ENCODE measurements at places on chromosomes 6 and 20.

DNA sequence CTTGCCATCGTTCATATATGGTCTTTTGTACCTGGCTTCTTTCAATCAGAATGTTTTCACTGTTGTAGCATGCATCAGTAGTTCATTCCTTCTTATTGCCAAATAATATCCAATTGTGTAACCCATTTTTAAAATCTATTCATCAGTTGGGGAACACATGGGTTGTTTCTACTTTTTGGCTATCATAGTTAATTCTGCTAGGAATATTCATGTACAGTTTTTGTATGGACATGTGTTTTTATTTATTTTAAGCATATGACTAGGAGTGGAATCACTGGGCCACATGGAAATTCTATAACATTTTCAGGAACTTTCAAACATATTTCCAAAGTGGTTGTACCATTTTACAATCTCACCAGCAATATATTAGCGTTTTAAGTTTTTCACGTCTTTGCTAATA lies 187.4 kb upstream of the PRND start:
- no peak for DNase-seq

DNA sequence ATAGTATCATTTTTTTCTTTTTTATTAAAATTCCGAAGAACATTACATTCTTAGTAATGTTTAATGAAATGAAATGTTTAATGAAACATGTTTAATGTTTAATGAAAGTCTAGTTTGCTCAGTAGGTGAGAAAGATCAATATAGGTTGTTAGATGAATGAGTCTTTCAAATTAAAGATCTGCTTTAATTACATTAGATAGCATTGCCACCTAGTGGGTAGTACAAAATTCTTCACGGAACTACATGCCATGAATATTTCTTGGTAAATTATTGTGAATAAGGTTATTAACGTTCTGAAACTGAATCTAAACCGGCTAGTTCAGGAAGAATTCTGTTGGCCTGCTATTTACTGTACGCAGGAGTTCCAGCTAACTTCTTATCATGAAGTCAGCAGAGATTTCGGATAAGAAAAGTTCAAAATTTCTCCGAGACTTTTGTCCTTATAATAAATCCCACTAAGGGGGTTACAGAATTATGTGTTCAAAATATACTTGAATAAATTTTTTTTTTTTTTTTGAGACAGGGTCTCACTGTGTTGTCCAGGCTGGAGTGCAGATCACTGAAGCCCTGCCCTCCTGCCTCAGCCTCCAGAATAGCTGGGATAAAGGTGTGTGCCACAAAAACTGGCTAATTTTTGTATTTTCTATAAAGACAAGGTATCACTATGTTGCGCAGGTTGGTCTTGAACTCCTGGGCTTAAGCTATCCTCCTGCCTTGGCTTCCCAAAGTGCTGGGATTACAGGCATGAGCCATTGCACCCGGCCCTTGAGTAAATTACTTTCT lies 7.9 kb upstream of the GMNN start:
- DNase-seq, result peak; percentile 80

DNA sequence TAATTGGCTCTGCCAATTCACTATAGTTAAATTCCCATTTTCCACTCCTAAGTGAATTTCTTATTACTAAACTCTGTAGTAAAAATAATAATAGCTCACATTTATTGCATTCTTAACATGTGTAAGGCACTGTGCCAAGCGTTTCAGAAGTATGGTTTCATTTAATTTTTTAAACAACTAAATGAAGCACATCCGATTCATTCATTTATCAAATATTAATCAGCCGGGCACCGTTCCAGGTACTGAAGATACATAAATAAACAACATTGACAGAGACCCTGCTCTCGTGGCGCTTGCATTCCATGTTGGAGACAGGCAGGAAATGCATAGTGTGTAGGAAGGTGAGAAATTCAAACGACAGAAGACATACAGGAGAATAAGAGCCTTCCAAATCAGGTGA lies 423.2 kb upstream of the JARID2 start:
- no peak for DNase-seq

DNA sequence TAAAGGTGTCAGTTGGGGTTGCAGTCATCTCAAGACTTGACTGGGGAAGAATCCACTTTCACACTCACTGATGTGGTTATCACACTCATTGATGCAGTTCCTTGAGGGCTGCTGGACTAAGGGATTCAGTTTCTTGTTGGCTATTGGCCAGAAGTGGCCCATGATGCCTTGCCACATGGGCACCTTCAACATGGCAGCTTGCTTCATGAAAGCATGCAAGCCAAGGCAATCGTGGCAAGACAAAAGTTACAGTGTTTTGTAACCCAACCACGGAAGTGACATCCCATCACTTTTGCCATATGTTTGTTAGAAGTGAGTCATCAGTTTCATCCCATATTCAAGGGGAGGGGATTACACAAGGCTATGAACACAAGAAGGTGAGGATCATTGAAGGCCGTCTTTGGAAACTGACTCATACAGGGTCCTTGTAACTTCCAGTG lies 3.8 kb upstream of the RANBP9 start:
- peak; percentile 66 for DNase-seq

GRCh38 chr6:150697515-150697914 lies 97.8 kb downstream of the PLEKHG1 start:
- no peak for DNase-seq

DNA sequence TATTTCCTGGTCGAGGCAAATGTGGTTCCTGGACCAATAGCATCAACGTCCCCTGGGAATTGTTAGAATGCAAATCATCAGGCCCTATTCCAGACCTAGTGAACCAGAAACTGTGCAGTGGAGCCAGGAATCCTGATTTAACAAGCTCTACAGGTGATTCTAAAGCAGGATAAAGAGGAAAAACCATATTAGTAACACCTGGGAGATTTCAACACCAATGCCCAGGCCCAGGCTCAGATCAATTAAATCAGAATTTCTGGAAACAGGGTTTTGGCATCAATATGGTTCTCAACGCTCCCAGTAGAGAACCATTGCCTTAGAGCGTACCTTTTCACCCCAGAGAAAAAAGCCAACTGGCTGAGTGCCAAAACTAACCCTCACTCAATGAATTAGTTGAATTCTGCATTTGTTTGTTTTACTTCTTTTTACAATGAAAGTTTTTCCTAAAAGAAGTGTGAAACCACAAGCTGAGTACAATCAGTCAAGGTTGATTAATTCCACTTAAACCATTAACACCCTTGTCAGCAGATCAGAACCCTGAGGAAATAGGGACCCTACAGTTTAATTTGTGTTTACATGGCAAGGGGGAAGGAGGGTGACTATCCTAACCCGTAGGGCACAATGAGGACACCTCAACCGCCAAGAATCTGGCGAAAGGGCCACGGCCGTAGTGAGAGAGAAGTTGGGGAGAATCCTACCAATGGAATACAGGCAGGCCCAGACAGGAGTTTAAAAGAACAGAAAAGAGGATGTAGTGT lies 34.9 kb upstream of the LOC128125822 start:
- DNase-seq, result no peak

GRCh38 chr20:22523499-22524392 lies 60.6 kb downstream of the FOXA2 start:
- no peak for DNase-seq

GRCh38 chr20:46696791-46697279 lies 7.6 kb upstream of the TP53RK start:
- DNase-seq, result no peak

DNA sequence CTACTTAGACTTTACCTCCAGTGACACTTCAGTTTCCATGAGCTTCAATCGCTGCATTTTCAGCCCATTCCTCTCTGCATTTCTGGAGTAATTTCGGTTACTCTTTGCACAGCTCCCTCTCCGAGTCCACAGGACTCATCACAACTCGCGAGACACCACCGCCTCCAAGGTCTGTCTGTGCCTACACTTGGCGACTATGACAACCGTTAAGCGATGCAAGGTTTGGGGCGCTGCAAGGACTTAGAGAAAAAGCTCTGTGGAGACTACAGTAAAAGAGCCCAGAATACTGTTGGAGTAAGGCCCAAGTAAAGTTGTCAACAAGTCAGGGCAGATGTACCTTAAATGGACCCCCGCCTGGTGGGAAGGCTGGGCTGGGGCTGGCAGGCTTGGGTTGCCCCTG lies 95.7 kb upstream of the RPS6KA2 start:
- DNase-seq, result no peak

- DNase-seq, result no peak
Observed at GRCh38 chr6:14224359-14225103, 107.0 kb downstream of the CD83 start.

DNA sequence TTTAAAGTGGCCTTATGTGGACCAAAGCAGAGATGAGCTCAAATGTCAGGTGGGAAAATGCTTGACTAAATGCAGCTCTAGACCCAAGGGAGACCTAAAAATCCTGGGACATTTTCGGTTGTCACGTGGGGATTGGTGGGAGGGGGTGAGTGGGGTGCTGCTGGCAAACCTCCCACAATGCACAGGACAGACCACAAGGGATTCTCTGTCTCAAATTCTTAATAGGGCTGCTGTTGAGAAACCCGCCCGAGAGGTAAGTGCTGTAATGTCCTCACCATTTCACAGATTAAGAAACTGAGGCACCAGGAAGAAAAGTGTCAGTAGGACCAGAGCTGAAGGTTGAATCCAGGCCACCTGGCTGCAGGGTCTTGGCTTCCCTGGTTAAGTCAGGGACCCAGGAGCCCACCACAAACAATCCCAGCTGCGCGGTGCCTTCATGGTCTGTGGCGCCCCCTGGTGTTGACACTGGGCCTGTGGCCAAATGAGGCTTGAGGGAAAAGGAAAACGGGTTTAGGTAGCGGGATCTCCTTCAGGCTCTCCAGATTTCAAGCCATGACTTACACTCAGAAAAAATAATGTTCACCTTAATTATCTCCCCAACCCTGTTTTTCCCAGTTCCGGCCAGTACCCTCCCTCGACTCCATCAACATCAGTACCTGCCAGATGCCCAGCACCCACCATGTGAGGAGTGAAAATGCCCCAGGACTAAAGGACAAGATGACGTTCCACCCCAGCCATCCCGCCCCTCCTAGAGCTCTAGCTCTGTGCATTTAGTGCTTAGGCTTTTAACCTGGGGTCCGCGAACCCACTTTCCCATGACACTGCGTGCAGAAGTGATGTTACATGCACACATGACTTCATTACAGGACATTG lies 7.2 kb downstream of the HLA-G start:
- peak; percentile 25 for DNase-seq

DNA sequence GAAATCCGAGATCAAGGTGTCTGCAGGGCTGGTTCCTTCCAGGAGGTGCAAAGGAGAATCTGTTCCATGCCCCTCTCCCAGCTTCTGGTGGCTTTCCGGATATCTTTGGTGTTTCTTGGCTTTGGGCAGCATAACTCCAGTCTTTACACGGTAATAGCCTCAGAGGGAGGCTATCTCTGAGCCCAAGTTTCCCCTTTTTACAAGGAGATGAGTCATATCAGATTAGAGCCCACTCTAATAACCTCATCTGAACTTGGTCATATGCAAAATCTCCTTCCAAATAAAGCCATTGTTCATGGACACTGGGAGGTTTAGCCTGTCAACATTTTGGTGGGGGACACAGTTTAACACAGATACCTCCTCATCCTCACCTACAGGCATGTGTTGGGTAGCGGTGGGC lies 213.7 kb downstream of the ATXN1 start:
- peak; percentile 38 for DNase-seq

GRCh38 chr6:5123296-5124143 lies 38.4 kb downstream of the PPP1R3G start:
- no peak for DNase-seq

DNA sequence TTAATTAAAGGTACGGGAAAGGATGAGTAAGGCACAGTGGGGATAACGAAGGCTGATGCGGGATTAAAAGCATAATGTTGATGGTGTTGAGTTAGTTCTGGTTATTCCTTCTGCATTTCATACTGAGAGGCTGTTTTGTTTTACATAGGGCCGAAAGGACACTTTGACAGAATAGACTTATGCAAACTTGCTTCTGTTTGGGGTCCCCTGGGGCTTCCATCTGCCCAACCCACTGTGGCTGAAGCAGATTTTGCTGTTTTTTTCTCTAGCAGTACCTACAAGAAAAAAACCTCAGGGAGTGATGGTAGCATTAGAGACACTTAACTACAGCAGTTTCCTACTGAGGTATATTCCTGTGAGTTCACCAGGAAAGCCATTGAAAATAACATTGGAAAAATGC lies 136.1 kb upstream of the SUPT3H start:
- no peak for DNase-seq

DNA sequence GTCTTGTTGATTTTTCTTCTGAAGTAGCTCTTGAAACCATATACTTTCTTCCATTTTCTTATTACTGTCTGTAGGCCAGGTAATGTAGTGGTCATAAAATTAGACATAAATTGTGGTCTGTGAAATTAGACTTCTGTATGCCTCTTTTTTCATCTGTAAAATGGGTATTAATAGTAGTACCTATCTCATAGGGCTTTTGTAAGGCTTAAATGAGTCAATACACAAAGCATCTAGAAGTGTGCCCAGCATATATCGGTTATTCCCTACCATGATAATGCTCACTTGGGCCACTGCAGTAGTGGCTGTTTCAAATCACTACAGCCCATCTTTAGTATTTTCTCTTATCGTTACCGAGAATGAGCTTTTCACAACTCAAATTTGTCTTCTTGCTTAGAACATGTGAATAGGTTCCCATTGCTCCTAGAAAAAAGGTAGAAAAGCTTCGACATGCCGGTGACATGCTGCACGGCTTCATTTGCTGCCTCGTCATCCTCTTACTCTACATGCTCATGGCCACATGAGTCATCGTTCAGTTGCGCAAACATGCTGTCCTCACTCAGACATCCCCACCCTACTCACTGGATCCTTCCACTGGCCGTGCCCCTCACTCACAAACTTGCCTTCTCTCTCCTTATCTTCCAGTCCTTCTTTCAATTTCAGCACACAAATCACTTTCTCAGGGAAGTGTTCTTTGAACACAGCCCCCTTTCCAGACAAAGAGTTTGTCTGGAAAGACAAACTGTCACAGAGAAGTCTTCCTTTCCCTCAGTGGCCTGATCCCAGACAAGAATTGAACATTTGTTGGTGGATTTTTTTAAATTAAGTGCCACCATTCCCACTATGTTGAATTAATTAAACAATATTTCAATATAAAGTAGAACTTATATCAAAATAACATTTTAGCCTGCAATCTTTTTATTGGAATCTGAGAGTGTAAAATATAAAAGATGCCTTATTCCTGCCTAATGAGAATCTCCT lies 32.2 kb upstream of the ERVFRD-1 start:
- peak; percentile 94 for DNase-seq

DNA sequence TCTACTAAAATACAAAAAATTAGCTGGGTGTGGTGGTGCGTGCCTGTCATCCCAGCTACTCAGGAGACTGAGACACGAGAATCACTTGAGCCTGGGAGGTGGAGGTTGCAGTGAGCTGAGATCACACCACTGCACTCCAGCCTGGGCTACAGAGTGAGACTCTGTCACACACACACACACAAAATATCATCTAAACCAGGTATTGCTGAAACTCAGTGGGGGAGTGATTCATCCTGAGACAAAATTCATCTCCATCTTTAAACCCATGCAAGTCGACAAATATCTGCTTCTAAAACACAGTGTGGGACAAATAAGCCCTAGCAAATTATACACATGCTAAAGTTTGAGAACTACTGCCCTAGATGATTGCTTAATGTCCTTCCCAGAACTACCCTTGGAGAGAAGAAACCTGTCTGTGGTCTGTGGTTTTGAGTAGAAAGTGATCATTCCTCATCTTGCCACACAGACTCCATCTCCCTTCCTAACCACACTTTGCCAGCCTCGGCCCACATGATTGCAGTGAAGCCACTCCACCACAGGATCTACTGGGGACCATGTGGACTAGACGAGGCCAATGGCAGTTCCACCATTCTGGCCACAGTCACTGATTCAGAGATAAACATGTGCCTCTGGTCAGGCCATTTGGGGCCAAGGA lies 130.3 kb downstream of the OPRM1 start:
- DNase-seq, result peak; percentile 67

Measured in inflammatory macrophage (primary cell).